Stomach (tissue), 19 donors: ENCODE measurements at places on chromosomes 7 and 10. TPM values are rescaled to one million over a fixed set of nuclear protein-coding genes. Genes with fewer than 3 reads are reported as not detected.

The AASS gene
- polyA plus RNA-seq: 1.8 TPM

- peak; percentile 95 for DNase-seq
- peaks cover 16% of the 10 kb centered on the region for H3K4me1 ChIP-seq
- H3K36me3 ChIP-seq: no peaks in the 10 kb centered on the region
- H3K27ac ChIP-seq: peak within 1 kb of the TSS; percentile 90
- no peaks in the 10 kb centered on the region for H3K27me3 ChIP-seq
- peak within 1 kb of the TSS; percentile 49 for H3K4me3 ChIP-seq
Observed at GRCh38 chr10:4825868-4826791, at the start of gene AKR1E2. AKR1E2 (plus strand) TSS chr10:4826207; CDS start chr10:4826325, 118 bp downstream.

The SPDYE16 gene
- 0.03 TPM for polyA plus RNA-seq

The FOXI2 gene
- polyA plus RNA-seq: 0.13 TPM

DNA sequence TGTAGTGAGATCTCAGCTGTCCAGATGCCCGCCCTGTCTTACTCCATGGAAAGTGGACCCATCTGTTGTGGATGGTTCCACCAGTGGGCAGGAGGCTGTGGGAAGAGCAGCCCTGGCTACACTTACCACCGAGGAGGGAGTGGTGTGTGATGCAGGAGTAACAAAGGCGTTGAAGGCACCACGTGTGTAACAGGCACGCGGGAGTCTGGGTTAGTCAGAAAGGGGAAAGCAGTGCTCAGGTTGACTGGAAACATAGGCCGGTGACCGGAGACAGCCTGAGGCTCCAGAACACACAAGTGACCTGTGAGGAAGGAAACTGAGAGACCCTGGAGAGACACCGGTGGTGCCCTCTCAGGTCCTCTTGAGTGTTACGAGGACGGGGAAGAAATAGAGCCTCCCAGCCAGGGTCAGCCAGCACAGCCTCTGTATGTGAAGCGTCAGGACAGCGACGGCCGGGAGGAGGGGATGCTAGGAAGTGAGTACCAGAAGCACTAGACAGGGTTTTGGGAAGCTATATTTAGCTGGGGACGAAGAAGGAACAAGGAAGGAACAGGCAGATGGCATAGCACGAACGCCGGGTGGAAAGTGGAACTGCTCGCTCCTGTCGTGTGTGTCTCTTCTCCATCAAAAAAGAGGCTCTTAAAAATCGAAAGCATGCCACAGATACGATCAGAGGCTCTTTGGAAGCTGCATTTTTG lies 51.7 kb downstream of the DAGLB start:
- H3K36me3 ChIP-seq: peaks cover 55% of the 10 kb centered on the region
- H3K27ac ChIP-seq: peak overlapping the region; percentile 87
- no peaks in the 10 kb centered on the region for H3K27me3 ChIP-seq
- DNase-seq: no peak
- peaks cover 81% of the 10 kb centered on the region for H3K4me1 ChIP-seq
- no peak overlapping the region for H3K4me3 ChIP-seq

GRCh38 chr7:88111140-88111743 lies 108.6 kb downstream of the SRI start:
- DNase-seq: no peak
- no peaks in the 10 kb centered on the region for H3K36me3 ChIP-seq
- no peak overlapping the region for H3K27ac ChIP-seq
- H3K27me3 ChIP-seq: no peaks in the 10 kb centered on the region
- H3K4me1 ChIP-seq: no peaks in the 10 kb centered on the region
- no peak overlapping the region for H3K4me3 ChIP-seq

The NDUFA5 gene
- polyA plus RNA-seq: 154 TPM
